ENCODE measurements at places on chromosomes 4 and X.

DNA sequence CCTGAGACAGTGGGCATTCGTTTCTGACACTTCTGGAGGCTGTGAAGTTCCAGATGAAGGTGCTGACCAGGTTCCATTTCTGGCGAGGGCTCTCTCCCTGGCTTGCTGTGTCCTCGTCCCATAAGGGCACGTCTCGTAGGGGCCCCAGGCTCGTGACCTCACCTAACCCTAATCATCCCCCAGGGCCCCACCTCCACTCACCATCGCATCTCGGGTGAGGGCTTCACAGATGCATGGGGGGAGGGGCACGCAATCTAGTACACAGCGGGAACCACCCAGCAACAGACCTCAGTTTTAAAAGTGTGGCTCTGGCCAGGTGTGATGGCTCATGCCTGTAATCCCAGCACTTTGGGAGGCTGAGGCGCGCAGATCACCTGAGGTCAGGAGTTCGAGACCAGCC, 22.1 kb downstream of the PDE6B start:
- DNase-seq = no peak

DNA sequence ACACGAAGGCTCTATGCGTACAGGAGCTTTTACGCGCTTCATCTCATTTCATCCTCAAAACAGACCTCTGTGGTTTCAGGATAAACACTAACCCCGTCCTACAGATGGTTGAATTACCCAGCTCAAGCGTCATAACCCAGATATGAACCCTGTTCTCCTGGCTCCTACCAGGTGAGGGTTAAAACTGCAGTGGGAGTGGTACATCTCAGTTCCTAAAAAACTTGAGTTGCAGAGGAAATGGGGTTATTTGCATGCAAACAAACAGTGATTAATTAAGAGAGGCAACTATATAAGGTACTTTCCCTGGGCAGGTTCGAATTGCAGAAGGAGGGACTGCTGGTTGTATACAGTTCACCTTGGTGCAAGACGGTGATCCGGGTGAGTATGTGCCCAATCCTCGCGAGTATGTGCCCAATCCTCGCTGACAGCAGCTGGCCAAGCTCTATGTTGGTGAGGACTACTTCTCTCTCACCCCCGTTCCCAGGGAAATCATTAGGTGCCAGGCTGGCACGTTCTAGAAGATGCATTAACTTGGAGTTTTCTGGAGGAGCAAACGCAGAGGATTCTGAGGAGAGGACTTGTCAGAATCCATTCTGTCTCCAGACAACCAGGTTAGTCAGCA, 72.6 kb downstream of the FHDC1 start:
- no peak for DNase-seq

DNA sequence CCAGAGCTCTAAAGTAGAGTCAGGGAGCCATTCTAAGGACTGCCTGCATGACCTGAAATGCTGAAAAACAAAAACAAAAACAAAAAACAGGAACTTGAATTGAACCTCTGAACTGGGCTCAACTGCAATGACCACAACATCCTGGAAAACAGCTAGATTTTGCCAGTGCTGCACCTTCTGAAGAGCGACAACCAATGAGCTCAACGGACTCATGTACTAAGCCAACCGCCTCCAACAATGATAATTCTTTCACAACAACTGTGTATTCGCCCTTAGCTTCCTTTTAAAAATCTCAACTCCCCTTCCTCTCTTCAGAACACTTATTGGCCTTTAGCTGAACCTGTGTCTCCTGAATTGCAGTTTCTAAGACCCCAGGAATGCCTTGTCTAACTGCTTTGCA, 69.8 kb downstream of the HAUS3 start:
- DNase-seq = no peak

GRCh38 chrX:133637765-133638164, 222.5 kb upstream of the GPC4 start:
- DNase-seq = no peak

- DNase-seq = no peak
Observed at GRCh38 chr4:74768857-74769525, 25.3 kb downstream of the BTC start.

DNA sequence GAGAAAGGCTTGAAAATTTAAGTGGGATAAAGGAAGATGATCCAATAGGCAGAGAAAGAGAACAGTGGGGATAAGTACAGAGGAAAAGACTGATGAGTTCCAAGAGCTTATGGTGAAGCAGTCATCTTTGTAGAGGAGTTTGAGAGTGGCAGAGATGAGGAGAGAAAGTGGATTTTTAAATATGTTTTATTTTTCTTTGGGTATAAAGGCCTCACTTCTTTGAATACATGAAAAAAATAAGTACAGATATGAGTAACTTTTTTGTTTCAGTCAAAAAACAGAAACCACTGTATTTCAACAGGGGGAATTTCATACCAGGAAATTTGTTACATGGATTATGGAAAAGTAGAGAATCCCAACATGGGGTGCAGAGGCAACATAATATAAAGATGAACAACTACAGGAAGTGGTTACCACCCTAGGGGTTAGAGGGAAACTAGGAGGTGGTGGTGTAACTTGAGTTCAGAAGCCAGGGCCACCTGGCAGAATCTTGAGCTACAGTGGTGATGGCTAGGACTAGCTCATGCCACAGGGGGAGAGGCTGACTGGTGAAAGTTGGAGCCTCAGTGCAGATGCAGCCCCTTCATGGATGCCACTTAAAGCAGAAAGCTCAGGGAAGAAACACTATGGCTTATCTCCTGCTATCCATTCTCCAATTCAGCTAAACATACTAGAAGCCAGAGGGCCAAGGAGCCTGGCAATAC, 3.4 kb upstream of the CYBB start:
- DNase-seq = no peak

GRCh38 chr4:177400030-177400429, 42.2 kb downstream of the AGA start:
- DNase-seq = no peak

GRCh38 chrX:38273453-38273852, 52.8 kb upstream of the SRPX start:
- DNase-seq = no peak

DNA sequence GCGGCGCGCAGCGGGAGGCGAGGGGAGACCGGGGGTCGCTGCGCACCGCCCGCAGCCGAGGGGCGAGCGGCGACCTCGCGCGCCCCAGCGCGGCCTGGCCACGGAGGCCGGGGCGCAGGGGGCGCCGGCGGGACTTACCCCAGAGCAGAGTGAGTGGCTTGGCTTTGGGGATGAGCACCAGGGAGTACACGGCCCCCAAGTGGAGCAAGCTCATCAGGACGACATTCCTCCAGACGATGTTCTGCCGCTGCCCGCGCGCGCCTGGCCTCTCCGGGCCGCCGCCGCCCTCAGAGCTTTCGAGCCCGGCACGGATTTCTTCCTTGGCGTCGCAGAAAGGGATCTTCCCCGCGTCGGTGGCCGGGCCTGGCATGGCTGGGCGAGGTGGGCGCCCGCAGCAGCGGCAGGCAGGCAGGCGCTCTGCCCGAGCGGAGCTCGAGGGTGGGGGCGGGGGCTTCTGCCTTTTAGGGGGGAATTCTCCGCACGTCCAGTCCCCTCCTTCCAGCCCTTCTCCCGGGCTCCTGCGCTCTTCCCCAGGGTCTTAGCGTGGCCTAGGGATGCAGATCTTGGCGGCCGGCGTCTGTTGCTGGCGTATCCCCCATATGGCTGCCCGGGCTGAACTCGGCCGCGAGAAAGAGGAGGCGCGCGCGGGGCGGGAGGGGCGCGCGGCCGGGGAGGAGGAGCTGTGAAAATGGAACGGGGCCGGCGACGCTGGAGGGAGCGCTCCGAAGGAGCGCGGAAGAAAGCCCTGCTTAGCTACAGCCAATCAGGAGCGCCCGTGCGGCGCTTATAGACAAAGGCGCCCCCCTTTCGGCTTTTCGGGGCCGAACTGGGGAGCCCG, at the start of gene SCD5:
Gene SCD5 (minus strand): TSS at position 629 of the 838 bp plus-strand sequence. CDS start 259 bp downstream, at position 370.
- DNase-seq = no peak

DNA sequence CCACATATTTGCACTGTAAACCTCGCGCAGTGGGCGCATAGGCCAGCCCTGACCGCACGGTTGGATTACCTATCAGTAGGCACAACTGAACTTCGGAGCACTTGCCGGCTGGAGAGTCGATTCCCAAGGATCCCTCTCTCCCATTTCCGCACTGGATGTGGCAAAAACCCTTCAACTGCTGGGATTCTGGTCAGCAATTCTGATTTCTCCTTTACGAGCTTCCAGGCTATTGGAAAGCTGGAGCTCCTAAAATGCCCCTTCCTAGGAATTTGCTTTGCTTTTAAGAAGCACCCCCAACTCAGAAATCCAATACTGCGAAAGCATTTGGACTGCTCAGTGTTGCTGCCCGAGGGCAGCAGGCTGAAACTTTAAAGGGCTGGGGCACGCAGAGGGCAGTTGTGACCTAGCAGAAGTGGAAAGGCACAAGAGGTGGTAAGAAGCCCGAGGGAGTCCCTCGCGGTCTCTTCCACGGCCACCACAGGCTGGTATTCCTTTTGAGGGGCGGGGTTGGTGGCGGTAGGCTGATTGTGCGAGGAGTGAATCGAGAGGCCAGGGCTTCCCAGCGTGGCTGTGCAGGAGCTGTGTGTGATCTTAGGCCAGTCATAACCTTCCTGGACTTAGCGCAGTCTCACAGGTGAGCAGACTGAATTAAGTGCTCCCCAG, 1.6 kb downstream of the ZAR1 start:
- no peak for DNase-seq

GRCh38 chr4:156762851-156763250, 208.7 kb downstream of the PDGFC start:
- no peak for DNase-seq

DNA sequence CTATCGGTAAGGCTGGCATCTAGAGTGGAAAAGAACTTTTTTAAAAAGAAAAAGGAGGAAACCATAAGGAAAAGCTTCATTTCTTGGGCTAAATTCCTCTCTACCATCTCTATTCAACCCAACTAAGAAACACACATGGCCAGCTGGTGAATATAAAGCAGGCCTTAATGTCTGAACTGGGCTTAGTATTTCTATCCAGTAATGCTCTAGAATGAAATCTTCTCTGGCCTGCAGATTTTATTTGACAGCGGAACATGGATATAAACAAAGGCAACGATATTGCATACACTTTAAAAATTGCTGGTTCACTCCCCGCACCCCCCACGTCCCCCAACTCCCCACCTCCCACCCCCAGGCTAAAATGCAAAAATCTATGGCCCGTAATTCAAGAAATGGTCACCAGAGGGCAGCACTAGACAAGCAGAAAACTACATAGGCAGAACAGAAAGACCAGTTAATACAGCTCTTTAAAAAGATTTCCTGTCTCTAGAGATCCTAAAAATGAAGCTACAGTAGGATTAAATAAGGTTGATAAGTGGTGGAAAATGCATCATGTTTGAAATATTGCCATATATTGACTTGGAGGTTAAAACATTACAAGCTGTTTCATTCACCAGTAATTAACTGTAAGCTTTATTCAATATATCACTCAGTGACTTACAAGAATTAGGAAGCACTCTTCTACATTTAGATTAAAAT, 155.2 kb upstream of the GALNT7 start:
- DNase-seq = no peak

- DNase-seq = no peak
Observed at GRCh38 chr4:103786014-103786413, 66.2 kb upstream of the TACR3 start.

GRCh38 chr4:11543706-11544105, 115.0 kb upstream of the HS3ST1 start:
- no peak for DNase-seq

- no peak for DNase-seq
Observed at GRCh38 chrX:87067795-87068369, 449.7 kb upstream of the KLHL4 start.

DNA sequence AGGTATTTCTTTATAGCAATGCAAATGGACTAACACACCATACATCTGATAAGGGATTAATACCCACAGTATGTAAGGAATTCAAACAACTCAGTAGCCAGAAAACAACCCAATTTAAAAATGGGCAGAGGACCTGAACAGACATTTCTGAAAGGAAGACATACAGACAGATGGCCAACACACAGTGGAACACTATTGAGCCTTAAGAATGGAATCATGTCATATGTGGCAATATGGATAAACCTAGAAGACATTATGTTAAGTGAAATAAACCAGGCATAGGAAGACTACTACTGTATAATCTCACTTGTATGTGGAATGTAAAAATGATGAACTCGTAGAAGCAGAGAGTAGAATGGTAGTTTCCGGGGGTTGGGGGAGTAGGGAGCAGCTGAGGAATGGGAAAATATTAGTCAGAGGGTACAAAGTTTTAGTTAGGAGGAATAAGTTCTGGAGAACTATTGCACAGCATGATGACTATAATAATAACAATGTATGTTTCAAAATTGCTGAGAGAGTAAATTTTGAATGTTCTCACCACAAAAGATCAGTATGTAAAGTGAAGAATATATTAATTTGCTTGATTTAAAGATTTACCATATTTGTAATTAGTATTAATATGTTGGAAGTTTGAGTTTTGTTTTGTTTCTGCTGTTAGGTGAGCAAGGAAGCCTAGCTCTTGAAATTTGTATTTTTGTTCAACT, 25.2 kb downstream of the WDR44 start:
- no peak for DNase-seq

- no peak for DNase-seq
Observed at GRCh38 chr4:180219080-180219479, 2024.1 kb upstream of the TENM3 start.

- no peak for DNase-seq
Observed at GRCh38 chr4:142120921-142121320, 484.5 kb downstream of the IL15 start.

DNA sequence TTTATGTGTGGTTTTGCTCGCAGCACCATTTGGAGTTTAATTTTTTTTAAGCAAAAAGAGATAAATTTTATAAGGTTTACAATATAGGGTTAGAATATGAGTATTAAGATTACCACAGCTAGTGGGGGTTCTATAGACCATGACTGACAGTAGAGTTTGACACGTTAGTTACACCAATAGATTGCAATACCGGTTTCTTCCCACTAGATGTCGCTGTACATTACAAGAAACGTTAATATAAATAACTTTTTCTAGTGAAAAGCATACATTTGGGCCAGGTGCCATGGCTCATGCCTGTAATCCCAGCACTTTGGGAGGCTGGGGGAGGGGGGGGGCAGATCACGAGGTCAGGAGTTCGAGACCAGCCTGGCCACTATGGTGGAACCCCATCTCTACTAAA, 433.6 kb downstream of the MAGEB5 start:
- no peak for DNase-seq

DNA sequence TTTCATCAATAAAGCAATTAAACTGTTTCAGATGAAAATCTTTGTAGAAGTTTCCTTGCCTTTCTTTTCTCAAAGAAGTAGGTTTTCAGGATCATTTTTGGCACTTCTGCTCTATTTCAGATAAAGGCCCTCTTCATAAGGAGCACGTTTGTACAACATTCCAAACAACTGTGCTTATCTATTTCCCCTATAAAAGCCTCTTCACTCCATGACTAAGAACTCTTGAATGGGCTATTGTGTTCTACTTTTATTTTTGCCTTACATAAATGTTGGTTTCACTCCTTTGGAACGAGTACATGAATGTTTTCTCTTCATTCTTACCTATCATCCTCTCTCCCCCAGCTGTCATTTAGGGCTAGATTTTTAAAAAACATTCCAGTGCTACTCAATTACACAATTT, 288.0 kb upstream of the PPP1R2C start:
- no peak for DNase-seq

GRCh38 chr4:174018236-174018635, 265.2 kb downstream of the FBXO8 start:
- DNase-seq = no peak
